ENCODE measurements at places on chromosomes 12 and 14.

- DNase-seq, result no peak
Measured at GRCh38 chr12:71768900-71769299, 14.2 kb downstream of the RAB21 start.

- DNase-seq, result no peak
Measured at GRCh38 chr12:92074889-92075288, 70.8 kb downstream of the BTG1 start.

DNA sequence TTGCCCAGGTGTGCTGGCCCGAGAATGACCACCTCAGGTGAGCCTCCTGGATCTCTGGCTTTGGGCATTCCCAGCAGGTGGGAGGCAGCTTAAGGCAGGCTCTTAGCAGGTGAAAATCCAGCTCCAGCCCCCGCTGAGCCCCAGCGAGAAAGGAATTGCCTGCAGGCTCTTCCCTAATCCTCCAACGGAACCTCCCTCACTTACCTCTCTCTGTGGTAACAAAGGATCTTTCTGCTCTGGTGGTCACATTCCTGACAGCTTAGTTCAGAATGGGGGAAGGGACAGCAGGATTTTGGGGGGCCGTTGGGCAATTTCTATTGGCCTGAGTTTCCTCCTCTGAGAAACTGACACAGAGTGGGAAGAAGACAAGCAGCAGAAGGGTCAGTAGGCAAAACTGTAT lies 116.0 kb upstream of the LHX5 start:
- no peak for DNase-seq

- peak; percentile 54 for DNase-seq
Measured at GRCh38 chr14:50943261-50943942, 881 bp downstream of the PYGL start.

GRCh38 chr12:3071107-3071506 lies 6.1 kb upstream of the TSPAN9 start:
- no peak for DNase-seq

DNA sequence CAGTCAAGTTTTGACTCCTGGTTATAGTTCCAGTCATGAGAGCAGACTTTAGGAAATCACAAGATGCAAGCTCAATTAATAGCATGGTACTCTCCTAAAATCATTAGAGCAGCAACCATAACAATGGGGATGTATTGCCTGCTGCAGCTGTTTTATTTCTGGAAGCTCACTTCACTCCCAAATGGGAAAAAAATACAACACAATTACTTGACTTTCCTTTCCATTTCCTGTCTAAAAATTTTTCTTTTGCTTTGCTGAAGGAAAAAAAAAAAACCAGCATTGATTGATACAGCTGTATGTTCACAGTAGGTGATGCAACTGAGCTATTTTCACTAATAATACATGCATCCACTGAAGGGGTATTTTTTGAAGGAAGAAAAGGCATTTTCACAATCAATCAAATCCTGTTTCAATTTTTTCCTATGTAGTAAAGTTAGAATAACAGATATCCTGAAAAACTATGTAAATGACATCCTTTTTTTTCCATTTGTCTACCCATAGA lies 143.9 kb upstream of the NOVA1 start:
- DNase-seq, result no peak

- DNase-seq, result no peak
Measured at GRCh38 chr12:26276709-26277108, 81.3 kb downstream of the SSPN start.

DNA sequence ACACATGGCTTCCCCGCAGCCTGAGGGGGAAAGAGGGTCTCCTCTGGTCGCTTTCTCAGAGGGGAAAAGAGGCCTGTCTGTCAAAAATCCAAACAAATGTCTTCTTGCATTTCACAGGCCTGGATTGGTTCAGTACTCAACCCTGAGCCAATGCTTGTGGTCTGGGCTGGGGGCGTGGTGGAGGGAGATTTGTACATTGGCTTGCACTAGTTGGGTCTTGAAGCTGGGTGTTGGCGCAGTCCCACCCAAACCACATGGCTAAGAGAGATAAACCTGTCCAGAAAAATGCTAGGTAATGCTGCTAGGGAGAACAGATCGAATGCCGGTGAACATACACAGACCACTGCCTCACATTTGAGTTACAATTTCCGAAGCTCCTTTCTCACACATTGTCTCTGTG lies 461.6 kb downstream of the MED13L start:
- DNase-seq, result no peak

DNA sequence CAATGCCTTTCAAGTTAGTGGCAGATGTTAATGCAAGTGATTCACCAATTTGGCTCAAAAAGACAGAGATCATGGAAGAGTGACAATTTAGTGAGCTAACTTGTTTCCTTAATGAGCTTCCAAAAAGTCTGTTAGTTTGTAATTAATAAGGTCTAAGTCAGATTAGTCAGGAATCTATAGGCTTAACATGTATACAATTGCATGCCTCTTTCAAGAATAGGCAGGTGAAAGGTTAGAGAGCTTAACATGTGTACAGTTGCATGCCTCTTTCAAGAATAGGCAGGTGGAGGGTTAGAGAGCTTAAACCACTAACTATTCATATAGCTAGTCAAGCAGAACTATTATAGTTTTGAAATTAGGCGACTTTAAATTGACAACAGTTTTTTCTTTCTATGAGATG lies 663.8 kb downstream of the C12orf50 start:
- no peak for DNase-seq

DNA sequence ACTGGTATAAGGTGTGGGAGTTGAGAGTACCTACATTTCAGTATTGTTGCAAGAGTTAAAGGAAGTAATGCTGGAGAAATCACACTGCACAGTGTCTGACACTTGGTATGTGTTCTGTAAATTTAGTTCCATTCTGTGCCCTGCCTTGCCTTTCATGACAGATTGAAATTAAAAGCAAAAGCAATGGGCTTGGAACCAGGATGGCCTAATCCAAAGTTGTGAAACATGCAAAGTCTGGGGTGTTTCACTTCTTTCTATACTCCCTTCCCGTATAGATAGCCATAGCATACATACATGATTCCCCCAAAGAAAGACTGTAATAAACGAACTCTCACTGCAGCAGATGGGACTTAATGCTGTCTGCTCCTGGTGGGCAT lies 281.1 kb downstream of the NRXN3 start:
- DNase-seq, result no peak

DNA sequence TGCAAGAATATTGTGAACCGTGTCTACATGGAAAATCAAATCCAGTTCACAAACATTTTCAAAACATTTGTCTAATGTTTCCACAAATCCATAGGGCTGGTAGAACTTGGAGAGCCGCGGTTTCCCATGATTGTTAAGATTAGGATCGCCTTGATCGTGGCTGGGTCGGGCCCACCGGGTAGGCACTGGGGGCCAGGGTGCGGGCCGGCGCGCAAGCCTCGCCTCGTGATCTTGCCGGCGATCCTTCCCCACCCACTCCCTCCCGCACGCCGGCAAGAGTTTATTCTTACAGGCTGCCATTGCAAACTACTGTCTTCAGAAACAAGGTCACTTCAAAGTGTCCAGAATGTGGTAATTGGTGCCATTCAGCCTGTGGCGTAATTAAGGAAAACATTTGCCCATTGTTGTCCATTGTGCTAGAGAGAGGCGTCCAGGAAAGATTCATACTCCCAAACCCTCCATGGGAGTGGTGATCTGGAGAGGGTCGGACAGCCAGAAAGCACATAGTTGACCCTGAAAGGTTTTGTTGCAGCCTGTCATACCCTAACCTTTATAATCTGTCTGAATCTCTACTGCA lies 95.5 kb downstream of the BORCS5 start:
- DNase-seq, result no peak

DNA sequence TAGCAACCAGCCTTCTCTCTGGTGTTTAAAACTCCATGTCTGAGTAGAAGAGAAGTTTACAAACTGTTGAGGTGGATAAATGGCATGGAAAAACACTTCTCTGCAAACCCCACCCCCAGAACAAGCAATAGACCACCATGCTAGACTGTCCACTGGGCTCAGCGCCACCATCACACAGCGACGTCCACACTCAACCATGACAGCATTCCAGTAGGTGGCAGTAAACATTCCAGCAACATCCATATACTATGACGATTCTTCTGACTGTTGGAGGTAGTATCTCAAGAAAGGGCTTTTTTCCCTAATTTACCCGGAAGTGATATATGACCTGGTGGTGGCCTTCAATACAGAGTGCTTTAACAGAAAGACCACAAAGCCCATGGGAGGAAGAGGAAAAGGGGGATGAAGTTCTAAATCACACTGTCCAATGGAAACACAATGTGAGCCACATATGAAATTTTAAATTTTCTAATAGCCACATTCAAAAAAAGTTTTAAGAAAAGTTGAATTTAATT lies 152.2 kb downstream of the SLC15A4 start:
- DNase-seq, result no peak

- DNase-seq, result no peak
Measured at GRCh38 chr12:98208816-98209215, 306.6 kb upstream of the TMPO start.

- peak; percentile 86 for DNase-seq
Measured at GRCh38 chr14:32939254-32940065, 781 bp downstream of the NPAS3 start.

DNA sequence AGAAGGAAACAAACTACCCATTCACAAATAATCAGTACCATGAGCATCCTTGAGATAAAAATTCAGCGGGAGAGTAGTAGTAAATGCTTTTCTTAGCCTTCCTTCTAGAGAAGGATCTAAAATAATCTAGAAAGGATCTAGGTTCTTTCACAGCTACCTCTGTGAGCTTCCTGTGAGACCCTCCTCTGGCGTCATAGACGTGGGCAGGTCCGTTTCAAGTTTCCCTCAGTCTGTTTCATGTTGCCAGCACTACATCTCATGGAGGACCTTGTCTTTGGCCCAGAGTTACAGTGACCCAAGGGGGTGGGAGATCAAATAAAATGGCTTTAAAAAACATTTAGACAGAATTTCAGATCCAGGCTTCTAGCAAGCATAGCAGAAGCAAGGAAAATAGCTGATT lies 13.6 kb downstream of the DAAM1 start:
- DNase-seq, result no peak

DNA sequence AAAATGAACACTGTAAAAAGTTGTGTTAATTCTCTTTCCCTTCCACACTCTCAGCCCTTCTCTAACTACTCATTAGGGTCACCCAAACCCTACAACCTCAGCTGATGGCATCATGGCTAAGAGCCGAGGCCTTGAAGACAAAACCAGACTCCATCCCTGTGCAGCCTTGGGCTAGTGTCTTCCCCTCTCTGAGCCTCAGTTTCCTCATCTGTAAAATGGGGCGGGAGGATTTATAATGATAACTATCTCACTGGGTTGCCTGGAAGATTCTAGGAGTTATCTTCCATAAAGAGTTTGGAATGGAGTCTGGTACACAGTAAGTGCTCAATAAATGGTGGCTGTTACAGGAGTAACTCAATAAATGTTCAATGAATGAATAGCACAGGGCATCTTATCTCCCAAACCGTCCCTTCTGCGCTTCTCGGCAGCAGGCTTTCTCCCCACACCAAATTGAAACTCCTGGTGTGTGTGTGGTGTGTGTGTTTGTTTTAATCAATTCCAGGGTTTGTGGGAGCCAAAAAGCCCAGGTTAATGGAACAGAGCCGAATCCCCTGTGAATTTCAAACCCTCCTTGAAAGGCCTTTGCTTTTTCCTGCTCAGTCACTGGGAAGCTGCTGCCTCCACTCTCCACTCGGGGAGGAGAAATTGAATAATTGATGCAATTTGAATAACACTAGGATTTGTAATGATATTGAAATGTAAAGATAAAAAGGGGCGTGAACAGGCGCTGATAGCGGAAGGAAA lies 61.2 kb upstream of the FAM222A start:
- DNase-seq, result no peak

DNA sequence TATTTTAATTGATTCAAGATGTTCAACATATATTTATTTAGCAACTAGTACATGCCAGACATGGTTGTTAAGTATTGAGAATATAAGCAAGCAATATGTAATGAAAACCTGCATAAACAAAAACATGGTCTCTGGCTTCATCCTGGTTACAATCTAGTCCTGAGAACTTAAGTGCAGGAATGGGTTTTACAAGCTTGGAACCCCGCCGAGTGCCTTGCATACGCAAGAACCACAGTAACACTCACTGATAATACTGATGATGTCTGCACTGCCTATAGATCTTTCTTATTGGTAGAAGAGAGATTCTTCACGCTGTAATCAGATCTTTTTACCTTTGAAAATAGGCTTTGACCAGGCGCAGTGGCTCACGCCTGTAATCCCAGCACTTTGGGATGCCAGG lies 22.9 kb upstream of the CALM1 start:
- no peak for DNase-seq

GRCh38 chr12:64090047-64090446 lies 132.0 kb downstream of the KICS2 start:
- no peak for DNase-seq

GRCh38 chr12:13941258-13942249 lies 39.8 kb downstream of the GRIN2B start:
- DNase-seq, result peak; percentile 80

DNA sequence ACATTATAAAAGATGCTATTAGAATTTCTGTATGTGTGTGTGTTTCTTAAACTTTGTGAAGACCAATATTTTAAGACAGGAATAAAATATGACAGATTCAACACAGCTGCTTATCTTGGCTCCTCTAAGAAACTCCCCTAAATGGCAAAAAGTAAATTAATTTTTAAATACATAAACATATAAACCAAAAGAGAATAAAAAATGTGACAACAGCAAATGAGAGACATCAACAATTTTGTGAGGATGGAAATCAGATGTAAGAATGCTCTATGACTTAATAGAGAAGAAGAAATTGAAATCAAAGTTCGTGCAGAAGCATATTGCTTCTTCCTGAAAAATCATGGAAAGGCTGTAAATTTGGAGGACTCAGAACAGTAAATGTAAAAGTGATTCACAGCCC lies 1083.8 kb downstream of the FLRT2 start:
- DNase-seq, result no peak

- DNase-seq, result peak; percentile 83
Measured at GRCh38 chr12:113462117-113462774, 9.4 kb downstream of the LHX5 start.

- DNase-seq, result no peak
Measured at GRCh38 chr12:121227294-121227693, 17.4 kb downstream of the P2RX4 start.
